ENCODE measurements at places on chromosomes 16 and 17.

DNA sequence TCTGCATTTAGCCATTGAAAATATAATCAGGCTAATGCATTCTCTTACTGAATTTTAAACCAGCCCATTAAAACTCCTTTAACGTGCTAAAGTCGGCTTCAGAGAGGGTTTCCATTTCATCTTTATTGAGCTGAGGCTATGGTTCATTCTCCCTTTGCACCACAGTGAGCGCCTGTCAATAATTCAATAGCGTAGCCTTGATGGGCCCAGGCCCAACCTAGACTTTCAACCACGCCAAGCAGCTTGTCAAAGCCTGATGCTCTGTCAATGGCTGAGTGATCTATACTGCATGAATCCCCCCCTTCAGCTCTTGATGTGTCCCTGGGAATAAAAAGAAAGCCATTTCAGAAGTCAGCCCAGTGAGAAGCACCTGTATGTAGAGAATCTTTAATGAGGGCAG lies 106.0 kb downstream of the RBFOX1 start:
- no peak for DNase-seq

DNA sequence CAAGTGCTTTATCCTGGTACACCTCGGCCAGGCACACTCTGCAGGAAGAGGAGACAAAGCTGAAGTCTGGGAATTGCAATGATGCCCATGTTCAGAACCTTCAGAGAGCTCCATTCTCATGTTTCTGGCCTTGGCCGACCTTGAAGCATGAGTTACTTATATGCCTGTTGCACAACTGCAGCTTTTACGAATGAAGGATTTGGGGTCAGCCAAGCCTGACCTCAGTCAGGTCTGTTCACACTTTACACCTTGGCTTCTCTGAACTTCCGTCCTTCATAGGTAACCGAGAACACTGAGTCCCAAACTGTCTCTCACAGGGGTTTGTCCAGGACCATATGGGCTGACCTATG lies 66.7 kb downstream of the GTF3C1 start:
- DNase-seq, result no peak

DNA sequence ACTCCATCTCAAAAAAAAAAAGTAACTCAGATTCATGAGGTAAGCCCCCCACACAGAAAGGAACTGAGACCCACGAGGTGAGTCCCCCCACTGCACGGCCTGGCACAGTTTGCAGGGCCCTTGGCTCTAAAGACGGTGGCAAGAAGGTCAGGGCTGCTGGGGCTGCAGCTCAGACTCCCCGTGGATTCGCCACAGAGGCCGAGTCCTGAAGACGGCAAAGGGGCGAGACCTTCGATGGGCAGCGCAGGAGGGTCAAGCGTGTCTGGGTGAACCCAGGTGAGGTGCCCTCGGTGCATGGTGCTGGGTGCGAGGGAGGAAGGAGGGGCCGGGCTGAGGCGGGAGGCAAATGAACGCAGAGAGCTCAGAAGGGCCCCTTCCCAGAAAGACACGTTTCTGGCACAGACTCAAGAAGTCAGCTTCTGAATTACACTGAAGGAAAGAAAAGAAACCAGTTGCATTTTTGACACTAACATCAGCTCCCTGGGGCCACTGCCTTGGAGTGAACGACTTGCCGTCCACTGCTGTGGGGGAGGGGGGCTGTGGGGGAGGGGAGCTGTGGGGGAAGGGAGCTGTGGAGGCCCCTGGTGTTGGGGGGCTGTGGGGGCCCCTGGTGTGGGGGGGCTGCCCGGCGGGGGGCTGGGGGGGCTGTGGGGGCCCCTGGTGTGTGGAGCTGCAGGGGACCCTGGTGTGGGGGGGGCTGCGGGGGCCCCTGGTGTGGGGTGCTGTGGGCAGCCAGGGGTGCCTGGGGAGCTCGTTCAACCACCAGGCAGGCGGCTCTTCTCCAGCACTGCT lies 69.8 kb upstream of the METRNL start:
- no peak for DNase-seq

DNA sequence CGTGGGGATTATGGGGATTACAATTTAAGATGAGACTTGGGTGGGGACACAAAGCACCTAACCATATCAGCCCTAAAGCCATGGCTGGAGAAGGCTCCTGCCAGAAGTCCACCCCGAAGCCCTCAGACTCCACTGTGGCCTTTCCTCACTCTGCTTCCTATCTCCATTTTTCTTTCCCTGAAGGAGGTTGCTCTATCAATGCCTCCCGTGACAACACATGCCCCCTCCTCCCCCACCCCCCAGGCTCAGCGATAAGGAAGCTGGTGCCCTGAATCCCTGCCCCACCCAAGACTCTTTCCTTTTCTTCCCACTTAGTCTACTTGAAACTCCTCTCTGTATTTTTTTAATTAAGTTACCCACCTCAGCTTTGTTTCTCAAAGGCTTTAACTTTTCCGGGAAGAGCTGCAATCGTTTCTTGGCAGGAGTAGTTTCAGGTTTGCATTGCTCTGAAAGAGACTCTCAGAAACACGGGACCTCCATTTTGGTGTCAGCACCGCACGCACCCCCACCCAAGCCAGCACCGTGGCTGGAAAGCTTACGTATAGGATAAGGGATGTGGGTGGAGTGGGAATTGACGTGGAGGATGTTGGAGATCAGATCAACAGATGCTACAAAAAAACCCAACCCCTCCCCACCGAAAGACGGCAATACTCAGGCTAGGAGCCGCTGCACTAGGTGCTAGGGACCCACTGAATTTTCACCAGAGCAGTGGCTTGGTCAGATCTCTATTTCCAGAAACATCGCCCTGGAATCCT lies 15.2 kb upstream of the CA4 start:
- no peak for DNase-seq

GRCh38 chr17:54974759-54975158 lies 6.2 kb downstream of the STXBP4 start:
- DNase-seq, result no peak

GRCh38 chr17:37438141-37438540 lies 31.5 kb downstream of the TADA2A start:
- no peak for DNase-seq

- no peak for DNase-seq
These were observed 577.5 kb downstream of the RBFOX1 start for GRCh38 chr16:7910116-7910515.

- DNase-seq, result peak; percentile 48
These were observed 32.6 kb upstream of the MEOX1 start for GRCh38 chr17:43694081-43694870.

GRCh38 chr17:45939395-45939794 lies 45.0 kb downstream of the MAPT start:
- no peak for DNase-seq

DNA sequence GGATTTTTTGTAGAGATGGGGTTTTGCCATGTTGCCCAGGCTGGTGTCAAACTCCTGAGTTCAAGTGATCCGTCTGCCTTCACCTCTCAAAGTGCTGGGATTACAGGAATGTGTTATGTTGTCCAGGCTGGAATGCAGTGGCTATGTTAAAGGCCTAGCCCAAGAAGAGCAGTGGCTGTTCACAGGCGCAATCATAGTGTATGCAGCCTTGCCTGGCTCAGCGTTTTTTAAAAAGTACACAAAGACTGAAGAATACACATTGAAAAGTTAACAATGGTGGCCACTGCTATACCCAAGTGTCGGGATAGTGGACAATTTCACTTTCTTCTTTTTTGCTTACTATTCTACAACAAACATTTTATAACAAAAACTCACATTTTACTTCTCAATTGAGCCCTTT lies 7.0 kb downstream of the DERL2 start:
- no peak for DNase-seq

- DNase-seq, result no peak
These were observed 46.9 kb downstream of the AXIN2 start for GRCh38 chr17:65514541-65514940.

DNA sequence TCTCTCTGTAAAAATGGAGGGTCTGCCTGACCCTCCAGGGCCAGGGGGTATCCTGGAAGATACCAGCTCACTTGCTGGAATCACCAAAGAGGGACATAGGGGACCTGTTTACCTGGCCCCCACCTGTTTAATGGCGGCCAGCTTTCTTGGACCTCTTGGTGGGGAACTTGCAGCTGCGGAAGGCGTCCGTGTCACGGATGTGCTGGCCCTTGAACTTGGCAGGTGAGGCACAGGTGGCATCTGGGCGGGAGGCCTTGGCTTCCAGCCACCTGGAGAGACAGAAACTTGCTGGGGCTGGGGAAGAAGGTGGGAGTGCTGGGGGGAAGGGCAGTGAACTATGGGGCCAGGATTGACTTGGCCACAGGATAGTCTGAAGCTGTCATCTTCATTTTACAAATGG lies 3.5 kb downstream of the CHAD start:
- no peak for DNase-seq

- DNase-seq, result no peak
These were observed 3.5 kb downstream of the G6PC1 start for GRCh38 chr17:42904110-42904469.

DNA sequence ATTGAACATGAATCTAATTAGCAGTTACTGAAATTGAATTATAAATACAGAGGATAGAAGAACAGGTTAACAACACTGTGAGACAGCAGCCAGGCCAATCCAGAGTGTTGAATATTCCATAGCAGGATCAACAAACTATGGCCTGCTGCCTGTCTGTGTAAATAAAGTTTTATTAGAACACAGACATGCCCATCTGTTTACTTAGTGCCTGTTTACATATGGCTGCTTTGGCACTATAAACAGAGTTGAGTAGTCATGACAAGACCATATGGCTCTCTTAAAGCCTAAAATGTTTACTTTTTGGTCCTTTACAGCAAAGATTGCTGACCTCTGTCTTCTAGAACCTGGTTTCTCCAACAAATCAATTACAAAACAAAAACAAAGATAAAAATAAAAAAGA lies 115.4 kb upstream of the CDC42EP4 start:
- no peak for DNase-seq

DNA sequence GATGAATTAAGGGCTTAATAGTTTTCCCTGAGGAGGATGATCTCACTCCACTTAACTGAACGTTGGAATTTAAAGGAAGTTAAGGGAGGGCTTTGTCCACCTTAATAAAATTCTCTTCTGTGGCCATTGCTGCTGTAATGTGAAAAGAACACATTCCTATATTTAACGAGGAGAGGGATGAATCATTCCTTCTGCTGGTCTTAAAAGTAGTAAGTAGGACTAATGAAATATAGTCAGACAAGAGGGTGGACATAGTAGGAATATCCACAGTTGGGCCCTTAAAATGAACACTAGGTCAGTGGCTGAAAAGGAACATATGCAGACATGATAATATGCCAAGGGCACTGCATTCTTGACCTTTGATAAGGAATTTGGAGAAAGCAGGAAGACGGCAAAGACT lies 405.6 kb downstream of the PMP22 start:
- DNase-seq, result no peak

DNA sequence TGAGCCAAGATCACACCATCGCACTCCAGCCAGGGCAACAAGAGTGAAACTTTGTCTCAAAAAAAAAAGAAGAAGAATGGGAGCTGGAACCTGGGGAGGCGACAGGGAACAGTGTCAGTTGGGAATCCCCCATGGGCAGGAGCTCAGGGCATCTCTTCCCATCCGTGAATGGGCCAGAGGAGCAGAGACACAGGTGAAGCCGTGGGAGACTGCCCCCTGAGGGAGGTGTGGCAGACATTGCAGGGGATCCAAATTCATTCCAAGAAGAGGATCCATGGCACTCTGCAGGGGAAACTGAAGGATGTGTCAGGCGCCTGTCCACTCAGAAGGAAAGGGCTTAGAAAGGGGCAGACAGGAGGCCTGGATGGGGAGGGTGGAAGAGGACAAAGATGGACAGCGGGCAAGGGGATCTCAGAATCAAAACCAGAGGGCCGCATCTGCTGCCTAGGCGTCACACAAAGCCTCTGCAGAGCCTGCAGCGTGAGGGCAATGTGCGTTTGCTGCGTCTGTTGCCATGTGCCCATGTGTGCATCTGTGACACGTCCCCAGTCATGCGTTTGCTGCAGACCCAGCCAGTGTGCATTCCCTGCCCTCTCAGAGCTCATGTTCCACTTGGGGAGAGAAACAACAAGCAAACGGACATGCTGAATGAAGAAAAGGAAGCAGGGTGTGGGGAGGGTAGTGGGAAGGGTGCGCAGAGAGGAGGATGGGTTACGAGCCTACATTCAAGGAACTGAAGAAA lies 30.6 kb upstream of the TNRC6C start:
- DNase-seq, result no peak
